Activated T-cell treated with anti-CD3 and anti-CD28 coated beads, Interleukin-2, amount 50 U/mL, for 48 hours (primary cell): ENCODE measurements at places on chromosomes 7 and 10.

GRCh38 chr7:74068378-74069085 lies 15.1 kb upstream of the LIMK1 start:
- no peak for DNase-seq

GRCh38 chr10:1127629-1128028 lies 71.4 kb downstream of the WDR37 start:
- no peak for DNase-seq

DNA sequence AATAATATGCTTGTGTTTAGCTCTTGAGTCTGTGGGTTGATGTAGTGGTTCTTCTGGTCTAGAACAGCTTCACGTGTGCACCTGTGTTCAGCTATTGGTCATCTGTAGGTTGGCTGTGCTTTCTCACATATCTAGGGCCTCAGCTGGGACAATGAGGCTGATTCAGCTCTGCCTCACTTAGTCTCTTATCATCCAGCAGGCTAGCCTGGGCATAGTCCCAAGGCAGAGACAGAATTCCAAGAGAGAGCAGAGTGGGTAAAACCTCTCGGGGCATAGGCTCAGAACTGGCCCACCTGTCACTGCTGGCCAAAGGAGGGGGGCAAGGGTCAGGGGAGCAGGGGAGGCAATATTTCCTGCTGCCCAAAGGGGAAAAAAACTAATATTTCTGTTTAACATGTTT lies 32.0 kb upstream of the MXI1 start:
- no peak for DNase-seq

DNA sequence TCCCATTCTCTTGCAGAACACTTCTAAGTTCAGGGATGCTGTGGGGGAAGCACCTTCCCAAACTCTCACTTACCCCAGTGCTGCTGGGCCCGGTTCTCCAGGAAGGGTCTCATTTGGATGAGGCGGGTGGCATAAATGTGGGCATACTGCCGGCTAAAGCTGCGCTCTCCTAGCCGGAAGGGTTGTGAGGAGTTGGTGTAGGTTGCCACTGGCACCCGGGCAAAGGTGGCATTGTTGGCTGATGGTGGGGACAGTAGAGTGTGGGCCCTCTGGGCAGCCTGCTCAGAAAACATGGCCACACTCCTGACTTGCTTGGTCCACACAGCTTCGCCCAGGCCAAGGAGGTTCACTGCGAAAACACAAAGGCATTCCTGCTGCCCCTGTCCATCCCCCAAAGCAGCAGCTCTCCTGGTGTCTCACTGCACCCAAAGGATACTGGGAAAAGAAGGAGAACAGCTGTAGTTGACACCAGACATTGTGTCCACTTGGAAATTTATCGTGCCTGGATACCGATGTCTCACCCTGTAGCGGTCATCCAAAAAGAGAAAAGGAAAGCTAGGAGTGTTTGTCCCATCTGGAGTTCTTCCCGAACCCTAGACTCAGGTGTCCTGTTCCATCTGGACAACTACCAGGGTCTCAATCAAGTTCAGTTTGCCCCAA lies 1.5 kb downstream of the POLD2 start:
- no peak for DNase-seq

DNA sequence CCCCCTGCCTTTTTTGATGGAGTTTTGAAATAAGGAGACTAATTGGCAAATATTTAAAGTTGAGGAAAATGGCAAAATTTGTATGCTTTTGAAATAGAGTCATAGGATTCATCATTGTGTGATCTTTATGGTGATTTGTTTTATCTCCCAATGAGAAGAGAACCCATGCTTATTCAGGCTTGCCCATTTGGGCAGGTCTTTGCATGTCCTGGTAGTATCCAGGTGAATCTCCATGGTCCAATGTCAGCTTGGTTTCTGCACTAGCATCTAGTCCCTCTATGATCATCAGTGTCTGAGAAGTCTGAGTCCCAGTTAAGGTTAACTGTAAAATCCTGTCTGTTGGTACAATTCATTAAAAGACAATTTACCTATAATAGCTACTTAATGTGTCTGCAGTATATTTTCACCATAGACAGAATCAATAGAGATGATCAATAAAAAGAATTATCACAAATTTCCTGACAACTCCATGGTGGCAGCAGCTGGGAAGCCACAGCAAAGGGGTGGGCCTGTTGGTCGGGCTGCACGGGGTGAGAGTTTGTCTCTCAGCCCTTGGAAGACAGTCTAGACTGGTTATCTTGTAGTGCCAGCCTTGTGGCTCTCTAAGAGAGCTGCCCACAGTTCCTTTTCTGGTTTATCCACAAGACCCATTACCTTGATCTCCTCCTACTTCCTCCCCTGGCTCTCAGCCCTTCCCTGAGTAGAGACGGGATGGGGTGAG lies 22.2 kb upstream of the BMPER start:
- DNase-seq, result no peak

- DNase-seq, result peak; percentile 47
These were observed 11.4 kb upstream of the SCART1 start for GRCh38 chr10:133442191-133442966.

GRCh38 chr7:55214707-55215106 lies 150.4 kb upstream of the LANCL2 start:
- DNase-seq, result no peak
